ENCODE measurements at places on chromosomes 5 and 9.
A peak's percentile ranks its signal among the peaks of the same experiment; 100 is the strongest.

- DNase-seq: no peak
These were observed 284.5 kb downstream of the SPATA31D1 start for GRCh38 chr9:82273121-82273520.

GRCh38 chr9:33248606-33249005 is 8.6 kb downstream of the SPINK4 start:
- no peak for DNase-seq

DNA sequence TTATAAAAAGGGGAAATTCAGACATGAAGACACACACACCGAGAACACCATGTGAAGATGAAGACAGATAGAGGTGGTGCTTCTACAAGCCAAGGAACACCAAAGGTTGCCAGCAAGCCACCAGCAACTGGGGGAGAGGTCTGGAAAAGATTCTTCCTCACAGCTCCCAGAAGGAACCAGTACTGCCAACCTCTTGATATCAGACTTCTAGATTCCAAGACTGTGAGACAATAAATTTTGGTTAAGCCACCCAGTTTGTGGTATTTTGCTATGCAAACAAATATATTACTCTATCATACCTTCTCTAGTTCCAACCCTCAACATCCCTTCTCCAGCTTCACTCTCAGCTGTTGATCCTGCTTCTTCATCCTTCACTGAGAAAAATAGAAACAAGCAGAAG is 451.1 kb downstream of the EBF1 start:
- no peak for DNase-seq

- DNase-seq: no peak
These were observed 30.1 kb downstream of the CHD1 start for GRCh38 chr5:98898743-98899142.

- DNase-seq: no peak
These were observed 499.1 kb upstream of the GRIN3A start for GRCh38 chr9:102237520-102237919.

GRCh38 chr5:14062178-14062577 is 81.0 kb upstream of the TRIO start:
- DNase-seq: no peak

GRCh38 chr9:137303151-137303892 is 1.3 kb upstream of the NRARP start:
- peak; percentile 10 for DNase-seq

- peak; percentile 75 for DNase-seq
These were observed 398.2 kb downstream of the SLCO4C1 start for GRCh38 chr5:101897914-101898313.

GRCh38 chr5:333945-334344 is 12.4 kb downstream of the AHRR start:
- DNase-seq: no peak

DNA sequence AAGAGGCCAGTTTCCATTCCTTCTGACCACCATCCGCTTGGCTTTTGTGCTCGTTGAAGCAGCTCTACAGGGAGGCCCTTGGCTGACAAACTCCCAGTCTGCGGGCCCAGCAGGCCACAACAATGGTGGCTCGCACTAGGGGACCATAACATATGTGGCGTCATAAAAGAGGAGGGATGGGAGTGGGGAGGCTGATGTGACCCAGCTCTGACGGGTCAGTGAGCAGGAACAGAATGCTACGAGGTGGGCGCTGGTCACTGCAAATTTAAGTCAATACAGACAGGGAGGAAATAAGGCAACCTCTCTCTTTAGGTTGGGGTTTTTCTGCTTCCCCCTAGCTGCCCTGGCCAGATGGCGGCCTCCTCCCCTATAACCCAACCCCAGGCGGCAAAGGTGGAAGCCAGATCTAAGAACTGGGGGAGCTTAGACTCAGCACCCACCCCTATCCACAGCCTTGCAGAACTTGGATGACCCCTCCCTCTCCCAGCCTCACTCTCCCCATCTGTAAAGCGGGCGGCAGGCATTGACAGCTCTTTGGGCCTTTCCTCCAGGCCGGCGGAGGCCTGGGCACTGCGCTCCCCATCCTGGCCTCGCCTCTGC is 778 bp downstream of the FRRS1L start:
- no peak for DNase-seq

- no peak for DNase-seq
These were observed 45.1 kb upstream of the TESK1 start for GRCh38 chr9:35559792-35560530.

DNA sequence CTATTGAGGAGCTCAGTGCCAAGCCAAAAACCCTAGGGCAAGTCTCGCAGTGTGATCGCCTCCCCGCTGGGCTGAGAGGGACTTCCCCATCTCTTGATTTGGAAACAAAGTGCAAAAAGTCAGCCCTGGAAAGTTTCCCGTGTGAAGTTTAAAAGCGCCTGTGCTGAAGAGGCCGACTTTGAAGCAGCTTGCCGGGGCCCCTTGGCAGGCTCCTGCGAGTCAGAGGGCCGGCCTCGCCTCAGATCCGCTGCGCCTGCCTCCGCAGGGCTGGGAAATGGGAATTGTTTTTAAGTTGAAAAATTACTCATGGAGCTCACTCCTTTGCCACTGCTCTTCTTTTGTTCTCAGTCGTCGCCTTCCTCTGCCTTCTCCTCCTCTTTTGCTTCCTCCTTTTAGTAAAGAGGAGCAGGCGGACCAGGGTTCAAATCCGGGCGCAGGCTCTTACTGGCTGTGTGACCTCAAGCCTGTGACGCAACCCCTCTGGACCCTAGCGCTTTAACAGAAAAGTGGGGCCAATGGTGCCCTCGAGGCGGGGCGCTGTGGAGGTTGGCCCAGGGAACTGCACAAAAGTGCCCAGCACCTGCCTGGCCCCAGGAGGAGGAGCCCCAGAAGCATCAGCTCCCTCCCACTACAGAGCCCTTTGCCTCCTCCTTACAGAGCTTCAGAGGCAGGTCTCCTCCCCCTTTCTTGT is 14.7 kb upstream of the LHX2 start:
- no peak for DNase-seq

DNA sequence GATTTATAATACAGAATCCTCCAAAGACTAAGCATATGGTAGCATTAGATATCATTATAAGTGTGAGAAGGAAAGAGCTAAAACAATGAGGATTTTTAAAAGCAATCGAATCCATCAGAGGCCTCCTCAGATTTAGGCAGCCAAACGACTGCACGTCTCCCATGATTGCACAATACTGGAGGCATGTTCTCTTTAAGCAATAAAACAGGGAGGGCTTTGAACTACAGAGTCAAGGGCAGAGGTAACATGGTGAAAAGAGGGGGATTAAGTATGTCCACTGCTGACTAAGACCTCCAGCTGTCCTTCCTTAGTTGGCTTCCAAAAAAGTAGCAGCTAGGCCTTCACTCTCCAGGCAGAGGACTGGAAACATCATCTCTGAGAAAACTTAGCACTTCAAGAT is 298.7 kb upstream of the RGMB start:
- no peak for DNase-seq

- DNase-seq: no peak
These were observed 8.4 kb downstream of the LHX2 start for GRCh38 chr9:124019771-124020519.

DNA sequence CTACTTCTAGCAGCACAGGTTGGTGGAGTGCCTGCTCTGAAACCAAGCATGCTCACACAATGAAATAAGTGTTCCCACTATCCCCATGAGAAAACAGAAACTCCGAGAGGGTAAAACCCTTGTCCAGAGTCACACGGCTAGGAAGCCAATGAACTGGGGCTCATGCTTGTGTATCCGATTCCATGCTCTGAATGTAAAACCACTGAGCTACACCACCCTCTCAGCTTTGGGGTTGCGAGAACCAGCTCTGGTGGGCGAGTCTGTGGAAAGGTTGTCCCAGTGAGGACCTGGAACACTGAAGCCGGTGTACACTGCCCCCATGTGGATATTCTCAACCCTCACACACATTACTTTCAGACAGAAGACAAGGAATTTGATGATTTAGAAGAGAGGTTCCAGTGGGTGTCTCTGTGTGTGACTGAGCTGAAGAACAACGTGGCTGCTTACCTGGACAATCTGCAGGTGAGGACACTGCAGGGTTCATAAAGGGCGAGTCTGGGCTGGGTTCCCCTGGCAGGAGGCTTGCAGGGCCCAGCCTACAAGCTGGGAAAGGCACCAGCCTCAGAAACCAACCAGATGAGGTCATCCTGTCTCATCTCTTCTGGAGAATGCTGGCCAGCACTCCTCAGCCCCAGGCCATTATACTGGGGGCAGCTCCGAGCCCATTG is 37.4 kb downstream of the ARHGEF37 start:
- peak; percentile 69 for DNase-seq

DNA sequence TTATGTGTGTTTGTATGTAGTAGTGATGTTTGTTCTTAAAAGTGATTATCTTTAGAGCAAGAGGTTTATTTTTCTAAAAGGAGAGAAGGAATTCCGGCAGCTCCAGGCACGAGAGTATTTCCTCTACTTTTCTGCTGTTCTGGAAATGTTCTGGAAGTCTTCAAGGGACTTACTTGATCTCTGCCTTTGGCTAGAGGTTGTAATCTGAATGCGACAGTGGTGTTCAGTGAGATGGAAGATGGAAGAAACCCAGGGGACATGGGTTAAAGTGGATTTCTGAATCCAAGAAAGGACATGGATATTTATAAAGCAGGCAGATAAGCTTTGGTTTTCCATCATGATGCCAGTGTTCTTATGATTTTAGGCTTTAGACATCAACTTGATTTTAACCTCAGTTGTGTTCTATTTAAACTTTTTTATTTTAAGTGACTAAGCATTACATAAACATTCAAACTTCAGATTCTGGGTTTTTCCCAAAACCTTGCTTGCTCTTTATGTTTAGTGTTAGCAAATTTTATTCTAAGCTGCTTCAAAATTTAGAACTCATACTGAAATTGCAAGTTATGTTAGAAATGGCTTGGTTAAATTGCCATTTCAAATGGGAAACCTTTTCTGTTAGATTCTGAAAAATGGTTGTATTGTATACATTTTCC is 3.6 kb downstream of the GPR21 start:
- DNase-seq: no peak

GRCh38 chr9:14440062-14440461 is 126.1 kb upstream of the NFIB start:
- DNase-seq: no peak

DNA sequence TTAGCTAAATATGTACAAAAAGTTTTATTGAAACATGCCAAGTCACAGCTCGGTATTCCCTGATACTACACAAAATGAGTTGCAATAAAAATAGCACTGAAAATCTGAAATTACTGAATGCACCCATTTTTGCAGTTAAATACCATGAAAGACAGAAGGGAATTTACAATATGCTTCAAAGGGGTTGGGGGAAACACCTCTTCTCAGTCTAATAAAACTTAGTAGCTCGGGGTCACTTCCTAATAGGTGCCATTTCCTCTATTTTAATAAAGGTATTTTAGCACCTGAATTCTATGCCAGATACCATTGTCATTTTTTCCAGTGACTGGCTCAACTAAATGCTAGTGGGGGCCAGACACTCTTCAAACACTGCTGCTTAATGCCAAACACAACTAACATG is 204.1 kb upstream of the MEF2C start:
- no peak for DNase-seq

GRCh38 chr5:159567461-159567860 is 237.2 kb upstream of the IL12B start:
- DNase-seq: no peak

GRCh38 chr5:756171-756570 is 28.4 kb downstream of the ZDHHC11B start:
- DNase-seq: peak; percentile 22

DNA sequence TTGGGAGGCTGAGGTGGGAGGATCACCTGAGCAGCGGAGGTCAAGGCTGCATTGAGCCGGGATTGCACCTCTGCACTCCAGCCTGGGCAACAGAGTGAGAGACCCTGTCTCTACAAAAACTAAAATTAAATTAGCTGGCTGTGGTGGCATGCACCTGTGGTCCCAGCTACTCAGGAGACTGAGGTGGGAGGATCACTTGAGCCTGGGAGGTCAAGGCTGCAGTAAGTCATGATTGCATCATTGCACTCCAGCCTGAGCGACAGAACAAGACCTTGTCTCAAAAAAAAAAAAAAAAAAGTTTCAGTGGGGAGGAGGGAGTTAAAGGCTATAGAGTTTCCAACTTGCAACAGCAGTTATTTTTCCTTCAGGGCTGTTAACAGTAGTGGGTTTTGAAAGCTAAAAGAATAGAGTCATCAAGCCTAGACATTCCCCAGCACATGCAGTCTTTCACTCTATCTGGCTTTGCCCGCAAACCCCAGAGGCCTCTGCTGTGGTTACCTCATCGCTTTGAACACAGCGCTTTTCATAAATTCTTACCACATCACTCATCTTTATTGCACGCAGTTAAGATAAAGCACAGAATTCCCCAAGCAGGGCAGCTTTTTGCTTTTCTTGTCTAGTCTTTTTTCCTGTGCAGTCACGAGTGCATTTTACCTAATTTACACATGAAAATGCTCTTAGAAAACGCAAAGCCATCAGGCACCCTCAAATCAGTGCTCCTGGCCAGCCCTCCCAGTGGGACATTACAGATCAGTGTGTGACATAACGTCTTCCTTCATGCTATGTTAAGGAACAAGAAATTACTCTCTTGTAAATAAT is 8.7 kb upstream of the SLC2A8 start:
- no peak for DNase-seq

DNA sequence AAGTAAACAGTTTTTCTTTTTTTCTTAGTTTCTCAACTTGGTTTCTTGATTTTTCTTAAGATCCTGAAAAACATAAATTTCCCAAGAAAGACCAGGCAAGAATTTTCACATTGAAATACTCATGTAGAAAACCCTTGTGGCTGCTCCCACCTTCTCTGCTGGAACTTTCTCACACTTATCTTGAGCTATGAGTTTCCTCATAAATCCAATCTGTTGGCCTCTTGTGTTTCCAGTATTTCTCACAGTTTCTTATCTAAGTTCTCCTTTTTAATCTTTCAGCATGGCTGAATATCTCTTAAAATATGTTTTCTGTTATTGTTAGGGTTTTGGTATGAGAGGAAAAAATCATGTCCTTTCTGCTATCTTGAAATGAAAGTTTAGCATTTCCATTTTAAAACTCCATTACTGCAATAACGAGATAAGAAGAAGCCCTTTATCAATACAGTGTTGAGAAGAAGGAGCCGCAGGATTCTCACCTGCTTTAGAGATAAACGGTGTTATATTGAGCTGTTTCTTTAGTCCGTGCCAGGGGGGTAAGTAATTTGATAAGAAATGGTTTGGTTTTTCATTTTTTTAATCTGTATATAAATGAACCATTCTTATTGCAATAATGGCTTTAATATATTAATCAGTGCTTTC is 89.3 kb downstream of the ALDH1A1 start:
- no peak for DNase-seq

- no peak for DNase-seq
These were observed 183.0 kb upstream of the EFNA5 start for GRCh38 chr5:107853696-107854095.

DNA sequence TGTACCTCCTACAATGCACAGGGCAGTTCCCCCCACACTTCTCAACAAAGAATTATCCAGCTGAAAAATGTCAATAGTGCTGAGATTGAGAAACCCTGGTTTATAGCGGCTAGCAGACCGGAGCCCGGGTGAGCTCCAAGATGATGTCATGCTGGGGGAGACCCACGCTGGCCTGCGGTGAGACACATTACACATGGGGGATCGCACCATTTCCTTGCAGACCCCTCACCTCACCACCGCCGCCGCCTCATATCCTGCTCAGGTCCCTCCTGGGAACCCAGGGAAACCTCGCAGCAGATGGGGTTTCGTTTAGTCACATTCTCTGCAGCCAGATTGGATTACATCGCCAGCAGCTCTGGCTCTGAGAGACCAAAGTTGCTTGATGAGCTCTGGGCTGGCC is 14.7 kb upstream of the TNC start:
- DNase-seq: no peak

All from BE2C (cell line).